Stimulated activated CD4-positive, alpha-beta T cell treated with anti-CD3 and anti-CD28 coated beads, Interleukin-4, amount 100 ng/mL, for 1 hour (primary cell): ENCODE measurements at places on chromosomes 5 and 9.

DNA sequence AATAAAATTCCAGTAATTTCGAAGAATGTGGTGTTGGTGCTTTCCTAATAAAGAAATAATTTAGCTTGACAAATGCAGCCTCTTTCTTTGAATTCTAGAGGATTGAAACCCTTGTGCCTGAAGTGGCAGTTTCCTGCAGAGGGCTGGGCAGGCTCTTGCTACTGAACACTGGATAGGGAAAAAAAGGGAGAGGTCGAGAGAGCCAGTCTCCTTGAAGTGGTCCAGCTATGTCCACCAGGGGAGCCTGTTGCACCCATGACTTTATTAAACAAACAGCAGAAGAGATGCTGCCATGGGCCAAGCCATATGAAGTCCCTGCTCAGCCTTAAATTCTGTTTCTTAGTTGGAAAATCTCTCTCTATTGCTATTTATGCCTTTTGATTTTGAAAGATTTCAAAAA is 178.4 kb downstream of the SMARCA2 start:
- no peak for DNase-seq

DNA sequence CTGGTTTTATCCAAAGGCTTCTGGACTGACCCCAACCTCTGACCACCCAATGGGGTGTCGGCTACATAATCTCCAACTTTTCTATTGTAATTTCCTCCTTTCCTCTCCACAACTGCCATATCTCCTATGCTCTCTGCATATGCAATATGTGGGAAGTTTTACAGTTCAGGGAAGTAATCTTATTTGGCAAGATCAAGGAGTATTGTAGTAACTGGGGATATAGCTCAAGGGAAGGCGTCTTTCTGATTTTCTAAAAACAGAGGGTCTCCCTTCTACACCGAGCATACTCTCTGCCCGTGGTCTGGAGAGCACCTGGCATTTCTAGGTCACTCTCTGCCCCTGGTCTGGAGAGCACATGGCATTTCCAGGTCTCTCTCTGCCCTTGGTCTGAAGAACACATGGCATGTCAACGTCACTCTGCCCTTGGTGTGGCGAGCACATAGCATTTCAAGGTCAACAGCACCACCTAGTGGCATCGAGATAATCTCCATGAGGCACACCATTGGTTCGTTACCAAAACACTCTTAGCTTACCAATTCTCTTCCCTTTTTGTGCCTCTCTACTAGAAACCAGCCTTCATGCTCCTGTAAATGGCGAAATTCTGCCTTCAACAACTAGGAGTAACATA is 616.4 kb upstream of the NUDT12 start:
- no peak for DNase-seq

DNA sequence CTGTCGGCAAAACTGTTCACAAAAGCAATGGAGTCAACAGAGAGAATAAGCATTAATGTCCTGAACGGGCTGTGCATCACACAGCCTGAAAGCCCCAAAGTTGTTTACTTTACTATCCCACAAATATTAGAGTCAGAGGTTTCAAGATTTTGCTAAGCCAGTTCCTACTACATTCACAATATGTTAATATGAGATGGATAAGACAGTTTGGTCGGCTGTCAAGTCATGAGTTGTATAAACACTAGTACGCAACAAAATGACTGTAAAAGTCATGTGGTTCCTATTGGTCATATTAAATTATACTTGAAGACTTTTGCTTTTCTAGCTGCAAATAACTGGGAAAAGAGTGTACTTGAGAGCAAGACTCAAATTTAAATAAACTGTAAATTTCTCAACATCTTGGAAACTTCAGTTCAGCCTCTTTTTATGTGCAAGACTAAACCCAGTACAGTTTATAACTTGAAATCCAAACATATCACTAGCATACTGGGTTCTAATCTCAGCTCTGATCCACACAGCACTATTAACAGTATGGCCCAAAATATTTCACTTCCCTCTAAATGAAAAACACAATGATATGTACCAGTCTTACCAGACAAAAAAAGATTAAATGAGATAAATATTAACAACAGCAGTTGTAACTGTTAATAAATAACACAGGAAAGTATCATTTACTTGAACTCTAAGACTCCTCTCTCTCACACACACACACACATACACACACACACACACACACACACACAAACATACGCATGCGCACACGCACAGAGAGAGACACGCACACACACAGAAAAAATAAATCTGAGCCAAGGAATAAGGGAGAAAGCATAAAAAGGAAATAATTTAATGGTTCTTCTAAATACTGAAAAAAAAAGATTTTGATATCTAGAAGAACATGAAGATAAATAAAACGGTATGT is 33.1 kb downstream of the FANCC start:
- DNase-seq, result no peak

GRCh38 chr5:40399349-40399748 is 280.4 kb upstream of the PTGER4 start:
- no peak for DNase-seq

DNA sequence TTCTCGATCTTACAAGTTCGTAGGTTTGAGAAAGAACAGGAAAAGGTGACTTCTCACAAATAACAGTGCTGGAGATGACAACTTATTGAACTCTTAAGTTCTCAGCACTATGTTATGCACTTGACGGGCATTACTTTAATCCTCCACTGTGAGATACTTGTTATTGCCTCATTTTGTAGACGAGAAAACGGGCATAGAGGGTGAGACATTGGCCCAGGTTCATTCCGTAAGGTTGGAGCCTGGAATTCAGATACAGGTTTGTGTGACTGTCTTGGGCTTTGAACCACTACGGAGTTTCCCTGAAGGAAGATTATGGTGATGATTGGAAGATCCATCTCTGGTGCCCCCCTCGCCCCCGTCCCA is 657 bp downstream of the MAT2B start:
- no peak for DNase-seq

GRCh38 chr9:27792971-27793689 is 219.8 kb upstream of the C9orf72 start:
- no peak for DNase-seq

GRCh38 chr5:15285901-15286583 is 213.9 kb upstream of the FBXL7 start:
- DNase-seq, result no peak

DNA sequence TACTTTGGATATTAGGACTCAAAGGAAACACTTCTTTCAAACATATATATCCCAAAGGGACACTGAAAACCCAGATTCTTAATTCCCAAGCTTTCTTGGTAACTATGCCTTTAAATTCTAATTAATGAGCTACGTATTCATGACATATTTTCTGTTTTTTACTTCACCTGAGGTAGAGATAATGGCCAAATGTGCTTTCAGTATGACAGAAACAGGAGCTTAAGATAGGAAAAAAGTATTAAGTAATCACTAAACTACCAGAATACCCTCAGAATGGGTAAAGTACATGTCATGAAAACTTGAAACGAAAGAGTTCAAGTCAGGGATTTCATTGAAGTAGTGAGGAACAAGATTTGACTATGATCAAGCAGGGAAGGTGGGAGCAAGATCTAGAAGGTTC is 478.5 kb downstream of the AGTPBP1 start:
- no peak for DNase-seq

DNA sequence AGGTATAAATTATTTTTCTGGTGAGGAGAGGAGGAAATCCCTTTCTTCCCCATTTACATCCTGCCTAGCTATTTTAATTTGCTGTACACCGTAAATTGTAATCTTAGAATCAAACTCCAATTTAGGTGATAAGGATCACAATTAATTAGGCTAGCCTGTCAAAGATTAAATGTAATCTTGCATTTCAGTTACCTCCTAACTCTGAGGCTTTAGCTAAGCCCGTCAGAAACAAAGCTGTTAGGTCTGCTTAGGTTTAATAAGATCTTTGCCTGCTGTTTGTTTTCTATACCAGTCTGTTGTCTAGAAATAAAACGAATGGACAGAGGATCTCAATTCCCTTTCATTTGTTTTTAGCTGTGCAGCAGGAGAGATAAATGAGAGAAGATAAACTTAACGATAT is 51.5 kb downstream of the PIK3R1 start:
- no peak for DNase-seq

DNA sequence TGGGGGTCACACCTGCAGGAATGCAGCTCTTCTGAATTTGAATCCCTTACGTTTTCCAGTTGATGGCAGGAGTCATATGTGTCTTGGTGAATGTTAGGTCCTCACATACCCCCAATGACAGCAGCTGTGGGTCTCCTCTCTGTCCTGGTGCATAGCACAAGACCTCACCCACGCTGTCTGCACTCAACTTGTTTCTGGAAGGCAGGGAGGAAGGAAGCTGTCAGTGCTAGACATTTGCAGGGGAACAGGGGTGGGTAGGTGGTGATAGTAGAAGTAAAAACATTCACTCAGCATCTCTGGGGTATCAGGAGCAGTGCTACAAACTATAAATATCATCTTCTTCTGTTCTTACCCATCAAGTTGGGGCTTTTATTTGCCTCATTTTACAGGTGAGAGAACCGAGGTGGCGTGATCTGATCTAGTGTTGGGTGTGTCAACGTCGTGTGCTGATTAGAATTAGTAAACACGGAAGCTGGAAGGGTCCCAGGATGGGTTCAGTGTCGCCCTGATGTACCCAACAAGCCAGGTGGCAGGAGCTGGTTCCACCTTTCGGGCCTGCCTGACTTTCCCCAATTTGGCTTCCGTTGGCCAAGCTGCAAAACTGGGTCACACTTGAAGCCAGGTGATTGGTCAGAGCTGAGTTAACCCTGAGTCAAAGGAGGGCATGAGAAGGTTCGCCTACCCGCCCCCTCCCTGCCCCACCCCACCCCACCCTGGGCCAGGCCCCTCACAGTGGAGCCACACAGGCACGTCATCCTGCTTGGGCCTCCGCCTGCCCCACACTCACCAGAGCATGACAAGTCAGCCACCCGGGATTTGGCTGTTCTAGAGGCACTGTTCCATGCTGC is 15.8 kb downstream of the ERGIC1 start:
- DNase-seq, result no peak

DNA sequence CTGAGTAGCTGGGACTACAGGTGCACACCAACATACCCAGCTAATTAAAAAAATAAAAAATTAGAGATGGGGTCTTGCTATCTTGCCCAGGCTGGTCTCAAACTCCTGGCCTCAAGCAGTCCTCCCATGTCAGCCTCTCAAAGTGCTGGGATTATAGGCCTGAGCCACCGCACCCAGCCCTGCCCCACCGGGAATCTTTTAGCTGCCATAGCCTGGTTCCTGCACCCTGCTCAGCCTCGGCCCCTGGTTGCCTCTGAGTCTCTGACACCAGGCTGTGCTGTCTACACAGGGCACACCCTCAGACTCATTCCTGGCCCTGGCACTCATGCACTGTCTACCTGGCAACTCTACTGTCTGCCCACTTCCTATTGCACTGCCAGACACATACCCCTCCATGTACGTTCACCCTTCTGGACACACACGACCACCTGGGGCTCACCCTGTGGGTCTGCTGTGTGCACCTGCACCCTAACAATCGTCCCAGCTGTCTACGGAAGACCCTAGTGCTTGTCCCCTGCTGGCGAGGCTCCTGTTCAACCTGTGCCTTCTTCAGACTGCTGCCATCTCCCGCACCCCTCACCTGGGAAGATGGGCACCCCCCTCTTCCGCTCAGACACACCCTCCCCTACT is 1.4 kb downstream of the PROP1 start:
- DNase-seq, result no peak

GRCh38 chr5:38535248-38535750 is 21.1 kb downstream of the LIFR start:
- DNase-seq, result no peak

- no peak for DNase-seq
These were observed 66.9 kb downstream of the SYK start for GRCh38 chr9:90868555-90868954.

DNA sequence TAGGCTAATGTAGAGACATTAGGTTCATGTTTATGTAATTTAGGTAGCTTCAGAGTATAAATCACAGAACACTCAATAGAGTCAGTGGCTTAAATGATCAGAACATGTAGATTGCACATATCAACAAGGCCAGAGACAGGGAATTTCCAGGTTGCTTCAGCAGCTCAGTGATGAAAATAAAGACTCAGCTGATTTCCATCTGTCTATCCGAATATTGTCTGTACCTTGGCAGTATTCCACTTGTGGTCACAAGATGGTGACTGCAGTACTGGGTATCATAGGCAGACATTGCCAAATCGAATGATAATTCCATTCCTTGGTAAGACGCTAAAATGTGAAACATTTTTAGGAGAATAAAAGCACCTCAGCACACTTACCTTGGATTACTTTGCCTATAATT is 702.2 kb downstream of the MAT2B start:
- no peak for DNase-seq

GRCh38 chr9:14515049-14515448 is 178.2 kb downstream of the ZDHHC21 start:
- DNase-seq, result no peak

DNA sequence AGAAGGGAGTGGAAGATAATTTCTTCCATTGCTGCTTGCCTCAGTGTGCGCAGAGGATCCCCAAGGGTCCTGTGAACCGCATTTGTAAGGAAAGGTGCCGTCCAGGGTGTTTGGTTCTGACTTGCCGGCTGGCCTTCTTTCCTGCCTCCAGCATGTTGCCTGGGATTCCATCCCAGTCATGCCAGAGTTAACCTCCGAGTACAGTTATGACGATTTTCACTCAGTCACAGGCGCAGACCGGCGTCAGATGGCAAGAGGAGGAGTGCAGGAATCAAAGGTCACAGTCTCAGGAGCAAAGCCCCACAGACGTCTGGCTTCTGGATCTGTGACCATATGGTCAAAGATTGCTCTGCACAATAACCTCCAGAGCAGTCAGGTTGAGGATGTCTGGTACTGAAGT is 5.9 kb upstream of the GADD45G start:
- no peak for DNase-seq

DNA sequence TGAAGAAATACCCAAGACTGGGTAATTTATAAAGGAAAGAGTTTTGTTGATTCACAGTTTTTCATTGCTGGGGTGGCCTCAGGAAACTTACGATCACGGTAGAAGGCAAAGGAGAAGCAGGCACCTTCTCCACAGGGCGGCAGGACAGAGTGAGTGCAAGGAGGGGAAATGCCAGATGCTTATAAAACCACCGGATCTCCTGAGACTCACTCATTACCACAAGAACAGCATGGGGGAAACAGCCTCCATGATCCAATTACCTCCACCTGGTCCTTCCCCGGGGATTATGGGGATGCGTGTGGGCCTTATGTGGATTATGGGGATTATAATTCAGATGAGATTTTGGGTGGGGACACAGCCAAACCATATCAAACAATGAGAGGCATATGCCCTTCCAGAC is 18.5 kb upstream of the RORB start:
- no peak for DNase-seq

GRCh38 chr5:67578011-67578410 is 381.4 kb upstream of the CD180 start:
- no peak for DNase-seq

DNA sequence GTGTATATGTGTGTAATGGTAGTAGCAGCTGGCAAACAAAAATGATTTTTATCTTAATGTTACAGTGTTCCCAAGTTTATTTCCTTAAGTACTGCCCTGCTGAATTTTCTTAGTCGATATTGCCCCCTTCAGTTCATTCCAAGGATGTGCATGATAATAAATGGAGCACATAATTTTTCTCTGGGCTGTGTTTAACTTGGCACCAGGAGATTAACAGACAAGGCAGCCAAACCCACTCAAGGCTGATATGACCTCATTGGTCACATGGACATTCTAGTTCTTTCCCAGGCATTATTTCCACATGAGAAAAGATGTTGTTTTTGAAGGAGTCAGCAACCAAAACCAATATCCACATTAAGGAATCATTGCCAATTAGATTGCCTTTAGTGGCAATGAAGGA is 61.8 kb downstream of the COX7C start:
- no peak for DNase-seq

GRCh38 chr5:44875661-44876605 is 67.2 kb downstream of the MRPS30 start:
- no peak for DNase-seq
